ENCODE measurements at places on chromosomes 11 and 22.
A peak's percentile ranks its signal among the peaks of the same experiment; 100 is the strongest.

- peak; percentile 67 for DNase-seq
Observed at GRCh38 chr11:9535189-9535781, 38.2 kb upstream of the WEE1 start.

- DNase-seq = no peak
Observed at GRCh38 chr11:11882539-11882938, 40.8 kb downstream of the USP47 start.

GRCh38 chr11:69301455-69302401 lies 7.8 kb downstream of the MYEOV start:
- peak; percentile 44 for DNase-seq

DNA sequence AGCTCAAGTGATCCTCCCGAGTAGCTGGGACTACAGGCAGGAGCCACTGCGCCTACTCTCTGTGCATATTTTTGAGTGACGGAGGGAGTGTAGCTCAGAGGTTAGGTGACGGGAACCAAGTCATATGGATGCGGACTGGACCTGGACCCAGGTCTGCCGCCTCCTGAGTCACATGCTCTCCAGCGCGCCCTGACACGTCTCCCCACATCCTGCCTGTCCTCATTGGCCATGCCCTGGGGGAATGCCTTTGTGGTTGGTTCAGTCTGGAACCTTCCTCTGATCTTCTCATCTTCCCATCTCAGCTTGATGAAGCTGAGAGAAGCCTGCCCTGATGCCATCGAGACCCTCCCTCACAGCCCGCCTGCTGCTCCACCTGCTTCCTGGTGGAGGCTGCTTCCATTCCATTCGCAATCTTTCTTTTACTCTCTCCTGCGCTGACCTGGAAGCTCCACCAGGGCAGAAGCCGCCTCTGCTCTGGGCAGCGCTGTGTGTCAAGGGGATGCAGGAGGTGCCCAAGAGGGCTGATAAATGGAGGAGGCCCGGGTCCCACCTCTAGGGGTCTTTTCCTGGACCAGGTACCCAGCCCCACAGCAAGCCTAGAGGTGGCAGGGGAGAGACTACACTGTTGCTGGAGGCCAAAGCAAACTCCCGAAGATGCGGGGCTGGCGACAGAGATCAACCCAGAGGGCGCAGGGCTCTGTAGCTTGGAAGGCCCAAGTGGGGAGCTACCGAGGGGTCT lies 13.9 kb upstream of the BAIAP2L2 start:
- DNase-seq = no peak

DNA sequence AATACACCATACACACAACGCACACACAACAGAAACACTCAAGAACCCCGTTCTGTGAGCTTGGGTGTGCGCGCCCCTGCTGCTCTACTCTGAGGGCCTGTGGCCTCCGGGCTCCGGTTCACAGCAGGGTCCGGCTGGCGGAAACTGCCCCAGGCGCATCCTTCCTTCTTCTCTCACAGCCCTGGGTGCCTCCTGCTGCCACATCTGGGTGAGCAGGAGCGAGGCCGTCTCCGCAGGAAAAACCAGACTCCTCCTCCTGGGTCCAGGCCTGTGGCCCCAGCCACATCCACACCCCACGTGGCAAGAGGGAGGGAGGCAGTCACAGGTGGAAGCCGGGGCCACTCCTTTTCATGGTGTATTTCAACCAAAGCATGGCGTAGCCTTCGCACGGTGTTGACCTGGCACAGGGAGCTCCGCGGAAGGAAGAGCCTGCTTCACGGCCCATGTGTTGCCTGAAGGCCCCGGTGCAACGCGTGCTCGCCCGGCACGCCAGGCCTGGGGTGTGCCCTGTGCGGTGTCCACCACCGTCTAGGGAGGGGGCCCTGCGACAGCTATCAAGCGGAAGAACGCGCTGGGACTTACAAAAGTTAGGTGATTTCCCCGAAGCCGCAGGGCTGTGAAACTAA lies 1502.7 kb downstream of the TBC1D22A start:
- no peak for DNase-seq

DNA sequence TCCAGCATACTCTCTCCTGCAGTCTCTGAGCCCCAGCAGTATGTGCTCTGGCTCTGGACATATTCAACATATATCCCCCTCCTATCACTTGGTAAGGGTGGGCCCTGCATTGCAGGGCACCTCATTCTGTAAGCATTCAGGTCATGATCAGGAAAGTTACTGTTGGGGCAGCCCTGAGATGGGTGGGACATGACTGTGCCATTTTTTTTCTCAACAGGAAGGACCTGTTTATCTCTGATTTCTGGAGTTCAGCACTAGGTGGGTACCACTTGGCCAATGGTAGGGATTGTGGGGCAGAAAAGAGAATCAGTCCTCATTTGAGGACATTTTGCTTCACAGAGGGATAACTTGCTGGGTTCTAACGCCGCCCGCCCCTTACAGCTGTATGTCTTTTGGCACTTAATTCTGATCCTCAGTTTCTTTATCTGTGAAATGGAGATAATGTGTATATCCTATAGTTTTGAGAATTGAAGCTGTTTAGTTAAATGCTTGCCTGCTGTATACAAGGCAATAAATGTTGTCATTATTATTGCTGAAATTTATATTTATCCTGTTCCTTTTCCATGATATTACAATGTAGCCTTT lies 2.2 kb downstream of the SRRD start:
- no peak for DNase-seq

GRCh38 chr11:14619603-14620531 lies 23.7 kb upstream of the PDE3B start:
- no peak for DNase-seq

DNA sequence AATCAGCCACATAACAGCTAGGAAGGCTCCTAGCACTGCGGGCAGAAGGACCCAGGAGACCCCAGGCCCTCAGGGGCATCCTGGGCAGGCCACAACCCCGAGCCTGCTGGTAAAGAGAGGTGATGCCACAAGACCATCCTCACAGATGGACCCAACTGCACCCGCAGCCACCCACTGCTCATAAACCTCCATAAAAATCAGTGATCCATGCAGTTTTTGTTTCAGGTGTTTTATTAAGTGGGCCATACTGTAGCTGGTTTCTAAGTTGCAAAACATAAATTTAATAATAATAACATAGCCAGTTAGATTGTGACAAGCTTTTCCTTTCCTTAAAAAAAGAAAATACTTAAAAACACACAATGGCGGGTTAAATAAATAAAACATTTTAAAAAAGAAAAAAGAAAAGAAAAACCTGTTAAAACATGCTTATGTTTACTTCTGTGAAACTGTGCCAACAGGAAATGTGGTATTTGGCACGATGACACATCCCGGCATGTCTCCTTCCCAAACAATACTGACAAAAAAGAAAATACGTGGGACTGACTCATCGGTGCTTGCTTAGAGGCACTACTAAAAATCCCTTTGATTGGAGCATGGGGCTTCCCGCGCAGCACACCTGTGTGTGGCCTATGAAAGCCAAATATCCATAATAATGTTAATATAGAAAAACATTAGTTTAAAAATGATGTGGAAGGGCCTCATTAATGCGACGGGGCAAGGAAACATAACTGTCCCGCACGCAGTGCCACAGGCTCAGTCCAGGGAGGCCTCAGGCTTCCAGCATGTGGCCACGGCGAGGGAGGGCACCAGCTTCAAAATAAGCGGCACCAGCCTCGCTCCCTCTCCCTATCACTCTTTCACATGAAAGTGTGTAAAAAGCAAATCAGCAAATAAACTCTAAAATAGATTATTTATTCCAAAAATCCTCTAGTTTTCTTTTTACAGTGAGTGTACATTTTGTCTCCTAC lies 47.5 kb upstream of the SCUBE2 start:
- peak; percentile 26 for DNase-seq

- DNase-seq = no peak
Observed at GRCh38 chr22:31881865-31882264, 62.5 kb upstream of the YWHAH start.

- peak; percentile 21 for DNase-seq
Observed at GRCh38 chr11:124961972-124962609, 8.1 kb downstream of the CCDC15 start.

DNA sequence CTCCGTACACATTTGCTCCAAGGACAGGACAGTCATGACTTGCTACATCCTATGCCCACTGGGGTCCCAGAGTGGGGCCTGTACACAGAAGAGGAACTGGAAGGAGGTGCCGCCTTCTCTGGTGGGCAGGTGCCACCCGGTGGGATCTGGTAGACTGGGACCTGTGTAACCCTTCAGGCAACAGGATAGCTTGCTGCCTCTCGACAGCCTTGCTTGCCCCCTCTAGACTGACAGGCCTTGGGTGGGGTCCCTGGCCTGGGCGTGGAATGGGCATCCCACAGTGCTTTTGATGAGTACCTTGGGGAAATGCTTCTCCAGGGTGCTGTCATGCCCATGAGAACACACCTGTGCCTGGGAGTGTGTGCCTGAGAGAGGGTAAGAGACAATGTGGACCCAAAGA lies 15.8 kb downstream of the SHANK3 start:
- no peak for DNase-seq

DNA sequence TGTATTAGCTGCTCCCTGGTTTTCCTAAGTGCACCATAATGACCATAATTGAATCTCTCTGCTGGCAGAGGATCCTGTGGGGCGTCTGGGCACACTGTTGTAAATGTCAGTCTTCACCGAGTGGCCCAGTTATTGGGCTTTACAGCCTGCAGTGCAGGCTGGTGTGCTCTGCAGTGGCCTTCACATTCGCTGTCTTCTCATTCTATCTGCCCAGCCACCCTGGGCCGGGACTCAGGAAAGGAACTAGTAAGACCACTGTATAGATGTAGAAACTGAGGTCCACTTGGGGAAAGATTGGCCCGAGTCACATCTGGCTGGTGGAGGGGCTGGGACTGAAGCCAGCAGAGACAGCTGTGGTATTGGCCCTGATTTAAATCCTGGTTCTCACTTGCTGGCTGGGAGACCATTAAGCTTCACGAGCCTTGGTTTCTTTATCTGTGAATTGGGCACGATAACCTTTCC lies 49.3 kb downstream of the TSPAN18 start:
- no peak for DNase-seq

DNA sequence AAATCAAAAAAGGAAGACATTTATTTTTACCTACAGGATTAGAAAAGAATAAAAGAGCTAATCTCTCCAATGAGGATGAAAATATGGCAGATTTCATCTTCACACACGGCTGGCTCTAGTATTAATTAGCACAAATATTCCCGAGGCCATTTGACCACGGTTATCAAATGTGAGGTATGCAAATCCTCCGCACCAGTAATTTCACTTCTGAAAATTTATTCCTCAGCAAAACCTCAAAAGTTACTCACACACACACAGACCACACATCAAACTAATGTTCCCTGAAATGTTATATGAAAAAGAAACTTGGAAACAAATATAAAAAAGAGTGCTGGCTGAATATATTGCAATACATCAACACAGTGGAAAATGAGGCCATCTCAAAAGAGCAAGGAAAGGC lies 32.8 kb downstream of the CELSR1 start:
- no peak for DNase-seq

DNA sequence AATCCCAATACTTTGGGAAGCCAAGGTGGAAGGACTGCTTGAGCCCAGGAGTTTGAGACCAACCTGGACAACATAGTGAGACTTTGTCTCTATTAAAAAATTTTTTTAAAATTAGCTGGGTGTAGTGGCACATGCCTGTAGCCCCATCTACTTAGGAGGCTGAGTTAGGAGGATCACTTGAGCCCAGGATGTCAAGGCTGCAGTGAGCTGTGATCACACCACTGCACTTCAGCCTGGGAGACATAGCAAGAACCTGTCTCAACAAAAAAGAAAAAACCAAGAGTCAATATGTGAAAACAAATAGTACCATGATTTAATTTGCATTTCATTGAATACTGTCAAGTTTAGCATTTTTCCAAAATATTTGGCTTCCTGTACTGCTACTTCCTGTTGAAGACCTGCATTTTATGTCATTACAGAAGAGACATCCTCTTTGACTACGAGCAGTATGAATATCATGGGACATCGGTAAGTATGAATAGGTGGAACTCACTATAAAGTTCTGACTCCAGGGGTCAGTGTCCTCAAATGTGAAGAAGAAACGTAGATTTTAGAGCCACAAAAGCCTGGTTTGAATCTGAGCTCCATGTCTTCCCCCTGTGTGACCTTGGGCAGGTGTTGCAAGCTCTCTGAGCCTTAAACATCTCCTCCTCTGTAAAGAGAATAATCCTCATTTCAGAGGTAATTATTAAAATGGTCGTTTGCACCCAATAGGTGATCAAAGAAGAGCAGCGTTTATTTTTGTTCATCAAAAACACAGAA lies 16.0 kb downstream of the CDC45 start:
- no peak for DNase-seq

GRCh38 chr11:3232956-3233355 lies 739 bp upstream of the MRGPRE start:
- no peak for DNase-seq

GRCh38 chr11:13268791-13269190 lies 8.8 kb upstream of the BMAL1 start:
- DNase-seq = no peak

DNA sequence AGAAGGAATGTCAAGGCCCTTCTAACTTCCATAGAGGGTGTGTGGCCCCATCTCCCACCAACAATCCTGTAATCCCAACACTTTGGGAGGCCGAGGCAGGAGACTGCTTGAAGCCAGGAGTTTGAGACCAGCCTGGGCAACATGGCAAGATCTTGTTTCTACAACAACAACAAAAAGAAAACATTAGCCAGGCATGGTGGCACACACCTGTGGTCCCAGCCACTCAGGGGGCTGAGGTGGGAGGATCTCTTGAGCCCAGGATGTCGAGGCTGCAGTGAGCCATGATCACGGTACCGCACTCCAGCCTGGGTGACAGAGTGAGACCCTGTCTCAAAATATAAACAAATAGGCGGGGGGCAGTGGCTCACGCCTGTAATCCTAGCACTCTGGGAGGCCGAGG lies 16.9 kb downstream of the TSPAN32 start:
- no peak for DNase-seq

- no peak for DNase-seq
Observed at GRCh38 chr22:46727813-46728364, 10.2 kb downstream of the CERK start.

GRCh38 chr11:46489656-46490560 lies 98.3 kb upstream of the CHRM4 start:
- peak; percentile 4 for DNase-seq

GRCh38 chr11:45812581-45813548 lies 7.9 kb downstream of the SLC35C1 start:
- DNase-seq = no peak

DNA sequence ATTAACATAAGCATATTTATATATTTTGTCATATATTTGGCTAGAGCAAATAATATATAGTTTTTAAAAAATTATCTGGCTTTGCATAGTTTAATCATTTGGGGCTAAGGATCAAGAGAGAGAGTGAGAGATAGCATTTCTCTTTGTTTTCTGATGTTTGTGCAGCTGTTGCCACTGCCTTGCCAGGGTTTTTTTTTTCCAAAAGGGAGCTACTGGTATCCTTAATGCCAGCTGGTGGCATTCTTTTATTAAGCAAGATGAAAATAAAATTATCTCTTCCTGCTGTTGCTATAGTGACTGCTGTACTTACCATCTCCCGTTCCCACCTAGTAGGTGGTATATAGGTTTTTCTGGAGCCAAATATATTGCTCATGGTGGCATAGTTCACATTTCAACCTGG lies 793.3 kb upstream of the ARHGAP42 start:
- no peak for DNase-seq

DNA sequence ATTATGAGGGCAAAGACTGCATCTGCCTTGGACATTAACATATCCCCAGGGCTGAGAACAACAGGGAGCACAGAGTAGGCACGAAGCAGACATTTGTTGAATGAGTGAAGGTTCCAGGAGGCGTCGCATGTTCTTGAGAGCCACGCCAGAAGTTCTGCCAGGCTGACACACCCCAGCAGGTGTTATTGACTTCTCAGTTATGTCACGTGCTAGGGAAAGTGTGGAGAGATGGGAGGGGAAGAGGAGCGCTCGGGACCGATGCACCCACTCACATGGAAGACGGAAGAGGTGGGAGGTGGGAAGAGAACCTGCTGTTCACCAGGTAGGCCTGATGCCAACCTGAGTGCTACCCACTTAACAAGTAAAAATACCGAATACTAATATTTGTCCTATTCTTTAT lies 232.8 kb downstream of the LARGE1 start:
- no peak for DNase-seq

Data from activated T-cell treated with anti-CD3 and anti-CD28 coated beads for 24 hours (primary cell).